ENCODE measurements at places on chromosomes 1 and 21. TPM values are rescaled to one million over a fixed set of nuclear protein-coding genes. Genes with fewer than 3 reads are reported as not detected.
A peak's percentile ranks its signal among the peaks of the same experiment; 100 is the strongest.

DNA sequence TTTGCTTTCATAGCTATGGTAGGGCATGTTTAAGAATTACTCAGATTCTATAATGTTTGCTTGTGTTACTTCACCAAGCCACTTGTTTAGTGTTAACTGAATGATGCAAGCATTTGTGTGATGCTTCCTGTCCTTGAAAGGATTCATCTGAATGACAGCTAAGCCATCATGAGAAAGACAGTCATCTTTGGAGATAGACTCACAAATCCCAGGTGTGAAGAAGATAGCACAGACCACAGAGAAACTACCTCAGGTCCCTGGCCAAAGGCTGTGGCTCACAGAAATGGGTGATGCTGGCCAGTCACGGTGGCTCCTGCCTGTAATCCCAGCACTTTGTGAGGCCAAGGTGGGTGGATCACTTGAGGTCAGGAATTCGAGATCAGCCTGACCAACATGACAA, 321.4 kb downstream of the DPYD start:
- no peak for DNase-seq

GRCh38 chr1:18448889-18449288, 31.8 kb upstream of the KLHDC7A start:
- no peak for DNase-seq

- DNase-seq: no peak
These were observed 103.8 kb downstream of the TOMM20 start for GRCh38 chr1:235024711-235025421.

DNA sequence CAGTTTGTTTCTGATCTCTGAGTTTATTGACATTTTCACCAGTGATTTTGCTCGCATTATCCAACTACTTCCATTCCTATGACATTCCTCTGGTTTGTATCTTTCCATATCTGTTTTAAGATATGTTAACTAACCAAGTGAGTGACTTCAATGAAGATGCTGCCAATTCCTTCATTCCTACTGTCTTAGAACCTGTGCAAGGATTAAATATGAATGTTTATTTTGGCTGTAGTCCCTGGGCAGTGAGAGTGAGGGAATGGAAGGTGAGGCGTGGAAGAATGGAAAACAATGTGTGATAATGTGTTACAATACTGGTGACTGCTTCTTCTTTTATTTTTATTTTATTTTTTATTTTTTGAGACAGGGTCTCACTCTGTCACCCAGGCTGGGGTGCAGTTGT, 183.0 kb downstream of the SDCCAG8 start:
- no peak for DNase-seq

- DNase-seq: no peak
These were observed 51.5 kb upstream of the TNFSF4 start for GRCh38 chr1:173258479-173259264.

GRCh38 chr1:17558954-17559614, 19.6 kb downstream of the ARHGEF10L start:
- DNase-seq: no peak

- DNase-seq: no peak
These were observed 14.3 kb downstream of the TSPAN2 start for GRCh38 chr1:115074839-115075534.

- no peak for DNase-seq
These were observed 7.4 kb downstream of the FNDC5 start for GRCh38 chr1:32863218-32863880.

DNA sequence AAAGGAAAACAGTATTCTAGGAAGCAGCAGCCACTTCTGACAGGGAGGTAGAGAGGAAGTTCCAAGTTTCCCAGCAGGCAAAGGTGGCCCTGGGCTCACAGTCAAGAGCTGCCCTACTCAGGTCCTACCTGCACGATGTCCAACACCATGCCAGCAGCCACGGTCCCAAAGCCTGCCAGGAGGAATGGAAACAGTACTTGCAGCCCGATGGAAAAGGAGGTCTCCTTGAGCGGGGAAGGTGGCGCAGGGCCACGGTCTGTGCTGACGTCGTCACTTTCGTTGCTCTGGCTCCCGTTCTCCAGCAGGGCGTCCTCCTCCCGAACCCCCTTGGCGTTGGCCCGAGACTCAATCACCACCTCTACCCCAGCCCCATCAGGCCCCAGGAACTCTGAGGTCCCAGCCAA, 3.1 kb downstream of the SLC41A1 start:
- DNase-seq: no peak

DNA sequence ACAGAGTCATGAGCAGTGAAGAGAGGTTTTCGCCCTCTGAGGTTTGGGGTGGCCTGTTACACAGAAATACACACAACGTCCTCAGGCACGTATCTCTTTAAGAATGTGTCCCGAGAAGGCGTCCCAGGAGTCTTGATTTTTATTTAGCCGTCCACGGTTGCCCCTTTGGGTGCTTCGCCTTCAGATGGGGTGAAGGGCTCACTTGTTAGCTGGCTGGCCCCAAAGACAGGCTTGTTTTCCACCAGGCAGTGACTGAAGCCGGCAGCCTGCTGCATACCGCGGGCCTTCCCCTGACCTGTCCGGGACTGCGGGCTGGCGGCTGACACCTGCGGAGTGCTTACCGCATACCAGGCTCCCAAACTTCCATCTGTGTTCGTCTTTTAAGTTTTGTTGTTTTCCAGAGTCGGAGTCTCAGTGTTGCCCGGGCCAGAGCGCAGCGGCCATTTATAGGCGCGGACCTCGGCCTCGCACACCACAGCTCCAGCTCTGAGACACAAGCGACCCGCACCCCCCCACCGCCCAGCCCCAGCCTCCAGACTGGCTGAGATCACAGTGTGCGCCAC, 1.6 kb upstream of the ADARB1 start:
- no peak for DNase-seq

- no peak for DNase-seq
These were observed 26.7 kb upstream of the LDLRAP1 start for GRCh38 chr1:25516686-25517085.

- peak; percentile 41 for DNase-seq
These were observed 136.6 kb downstream of the OMA1 start for GRCh38 chr1:58409890-58410289.

DNA sequence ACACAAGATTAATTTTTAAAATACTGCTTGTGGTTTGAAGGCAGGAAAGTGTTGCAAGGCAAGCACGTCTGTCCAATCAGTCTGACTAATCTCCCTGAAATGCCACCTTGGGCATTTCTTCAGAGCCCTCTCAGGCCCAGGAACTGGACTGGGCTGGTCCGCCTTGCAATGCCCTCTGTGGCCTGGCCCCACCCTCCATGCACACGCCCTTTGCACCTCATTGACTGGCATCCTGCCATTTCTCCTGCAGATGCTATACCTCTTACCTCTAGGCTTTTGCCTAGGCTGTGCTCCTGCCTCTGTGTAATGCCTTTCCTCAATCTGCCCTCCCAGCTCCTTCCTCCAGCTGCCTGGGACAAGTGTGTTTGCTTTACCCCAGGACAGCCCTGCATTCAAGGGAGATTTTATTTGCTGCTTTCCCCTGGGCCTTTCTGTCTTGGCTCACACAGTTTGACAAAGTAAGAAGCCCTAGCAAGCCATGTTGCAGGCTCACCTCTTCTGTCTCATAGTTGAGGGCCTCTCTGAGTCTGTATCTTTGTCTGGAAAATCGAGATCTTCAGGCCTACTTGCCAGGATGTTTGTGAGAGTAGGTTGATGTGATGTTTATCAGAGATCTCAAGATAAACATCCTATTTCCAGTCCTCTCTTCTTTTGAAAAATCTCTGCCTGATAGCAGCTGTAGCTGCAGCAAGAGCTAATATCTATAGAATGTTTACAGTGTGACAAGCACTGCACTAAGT, 149.2 kb upstream of the JUN start:
- no peak for DNase-seq

DNA sequence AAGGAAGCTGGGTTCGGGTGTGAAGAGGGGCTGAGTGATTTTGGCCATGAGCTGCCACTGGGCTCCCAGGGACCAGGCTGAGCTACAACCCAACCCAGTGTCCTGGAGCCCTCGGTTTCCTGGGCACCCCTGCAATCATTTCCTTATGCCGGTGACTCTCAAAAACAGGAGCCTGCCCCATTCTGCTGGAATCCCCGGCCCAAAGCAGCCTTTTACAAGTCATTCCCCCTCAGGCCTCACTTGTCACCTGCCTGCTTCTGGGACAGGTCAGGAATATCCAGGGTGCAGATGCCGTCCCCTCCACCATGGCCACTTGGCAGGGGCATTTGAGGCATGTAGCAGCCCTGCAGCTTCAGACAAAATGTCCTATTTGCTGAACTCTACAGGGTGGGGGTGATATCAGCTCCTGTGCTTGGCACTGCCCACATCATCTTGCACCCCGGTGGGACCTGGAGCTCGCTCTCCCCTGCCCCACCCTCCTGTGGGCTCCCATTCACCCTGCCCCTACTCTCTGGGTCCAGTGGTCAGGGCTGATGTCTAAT, 30.0 kb downstream of the CDK18 start:
- no peak for DNase-seq

GRCh38 chr1:178609015-178609414, 96.1 kb downstream of the TEX35 start:
- no peak for DNase-seq

- no peak for DNase-seq
These were observed 77.9 kb upstream of the RUNX1 start for GRCh38 chr21:35127026-35127425.

Gene IVL
- polyA plus RNA-seq: 0.09 TPM

Gene C1orf94
- polyA plus RNA-seq: not detected

Gene LENEP
- 1.6 TPM for polyA plus RNA-seq

Gene PTPRF
- polyA plus RNA-seq: 229 TPM

Measured in renal cortex interstitium (tissue), 15 donors.